ENCODE measurements at places on chromosomes 3 and 15.

- DNase-seq = no peak
These were observed 113.2 kb upstream of the TJP1 start for GRCh38 chr15:29935296-29936004.

DNA sequence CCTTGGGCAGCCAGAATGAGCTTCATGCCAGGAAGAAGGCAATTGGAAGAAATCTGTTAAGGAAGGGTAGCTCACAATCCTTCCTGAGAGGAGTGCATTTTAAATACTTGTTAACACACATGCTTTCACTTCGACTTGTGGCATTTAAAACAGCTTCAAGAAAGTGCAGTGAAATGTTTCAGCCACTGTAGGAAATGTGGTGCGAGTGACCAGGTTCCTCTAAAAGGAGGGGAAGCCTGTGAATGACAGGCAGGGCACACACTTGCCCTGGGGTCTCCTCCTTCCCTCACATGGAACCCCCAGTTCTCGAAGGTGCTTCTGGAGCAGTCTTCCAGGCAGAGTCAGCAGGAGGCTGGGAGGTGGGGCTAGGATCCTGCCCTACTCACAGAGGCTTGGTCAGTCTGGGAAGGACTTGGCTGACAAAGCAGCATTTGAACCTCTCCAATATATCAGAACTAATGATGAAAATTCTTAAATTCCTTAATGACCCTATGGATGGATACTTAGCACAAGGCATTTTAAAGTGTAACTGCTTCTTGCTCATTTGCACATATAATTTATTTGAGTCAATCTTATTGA lies 358.6 kb downstream of the CHST2 start:
- DNase-seq = no peak

GRCh38 chr3:179624451-179624850 lies 19.9 kb downstream of the NDUFB5 start:
- DNase-seq = no peak

DNA sequence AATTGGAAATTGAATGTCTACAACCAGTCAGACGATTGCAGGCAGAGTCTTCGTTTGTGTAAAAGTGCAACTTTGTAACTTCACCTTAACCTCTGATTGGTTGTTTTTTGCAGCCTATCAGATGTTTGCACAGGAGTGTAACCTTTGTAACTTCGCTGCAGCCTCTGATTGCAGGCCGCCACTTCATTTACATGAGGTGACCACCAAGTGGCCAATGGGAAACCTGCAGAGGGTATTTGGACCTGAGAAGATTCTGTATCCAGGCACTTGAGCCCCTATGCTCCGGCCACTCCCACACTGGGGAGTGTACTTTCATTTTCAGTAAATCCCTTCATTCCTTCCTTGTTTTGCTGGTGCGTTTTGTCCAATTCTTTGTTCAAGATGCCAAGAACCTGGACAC lies 68.1 kb upstream of the PFN2 start:
- no peak for DNase-seq

- DNase-seq = no peak
These were observed 116.3 kb upstream of the MEF2A start for GRCh38 chr15:99449514-99449913.

DNA sequence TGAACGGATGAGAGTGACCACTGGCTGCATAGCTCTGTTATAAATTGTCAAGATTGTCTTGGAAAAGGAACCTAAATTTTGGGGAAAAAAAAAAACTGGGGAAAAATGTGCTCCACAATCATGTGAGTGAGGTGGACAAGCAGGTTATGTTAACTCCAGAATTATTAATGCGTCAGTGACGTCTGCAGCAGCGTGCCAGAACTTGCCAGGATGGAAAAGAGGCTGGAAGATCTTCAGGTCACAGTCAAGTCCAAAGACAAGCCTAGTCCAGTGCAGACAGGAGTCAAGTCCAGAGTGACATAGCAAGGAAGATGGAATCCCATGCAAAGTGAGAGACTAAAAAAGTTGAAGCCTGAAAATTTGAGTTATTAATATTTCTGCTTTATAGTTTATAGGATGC lies 140.6 kb downstream of the RYR3 start:
- no peak for DNase-seq

Measured in stimulated activated CD4-positive, alpha-beta T cell treated with anti-CD3 and anti-CD28 coated beads, Interleukin-1b, Interleukin-23, amount 100 ng/mL, for 24 hours (primary cell).